ENCODE measurements at places on chromosomes 4 and X.

- no peak for DNase-seq
These were observed 157.6 kb downstream of the PDGFRA start for GRCh38 chr4:54386693-54387092.

- no peak for DNase-seq
These were observed 38.6 kb downstream of the ADGRA3 start for GRCh38 chr4:22477136-22477812.

DNA sequence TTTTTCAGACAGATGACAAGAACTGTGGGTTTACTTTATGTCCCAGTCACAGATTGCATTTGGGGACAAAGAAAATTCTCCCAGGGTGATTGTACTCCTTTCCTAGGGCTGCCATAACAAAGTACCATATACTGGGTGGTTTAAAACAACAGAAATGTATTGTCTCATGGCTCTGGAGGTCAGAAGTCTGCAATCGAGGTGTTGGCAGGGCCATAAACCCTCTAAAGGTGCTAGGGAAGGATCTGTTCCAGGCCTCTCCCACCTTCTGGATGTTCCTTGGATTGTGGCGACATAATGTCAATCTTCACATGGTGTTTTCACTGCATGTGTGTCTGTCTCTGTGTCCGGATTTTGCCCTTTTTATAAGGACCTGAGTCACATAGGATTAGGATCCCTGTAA lies 12.3 kb downstream of the GEMIN8 start:
- DNase-seq: no peak

DNA sequence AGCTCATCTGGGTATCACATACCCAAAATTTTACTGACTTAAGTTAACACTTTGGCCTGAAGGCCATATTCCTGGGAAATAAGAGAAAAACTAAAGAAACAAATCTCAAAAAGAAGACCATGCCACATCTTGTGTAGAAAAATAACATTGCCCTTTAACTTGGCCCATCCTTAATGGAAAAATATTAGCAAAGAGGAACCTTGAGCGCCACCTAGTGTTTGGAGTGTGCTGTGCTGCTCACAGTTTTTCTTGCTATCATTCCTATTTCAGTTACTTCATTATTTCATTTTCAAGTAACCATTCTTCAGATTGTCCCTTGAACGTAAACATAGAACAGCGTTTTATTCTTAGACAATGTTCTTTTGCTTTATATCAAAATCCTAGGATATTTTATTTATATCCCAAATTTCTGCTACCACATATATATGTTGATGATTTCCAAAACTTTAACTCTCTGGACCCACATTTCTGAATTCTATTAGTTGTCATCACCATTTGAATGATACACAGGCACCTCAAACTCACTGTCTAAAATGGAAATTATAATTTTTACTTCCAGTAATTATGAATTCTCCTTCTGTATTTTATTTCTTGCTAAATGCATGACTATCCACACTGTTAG lies 999.0 kb upstream of the ADGRL3 start:
- DNase-seq: no peak

DNA sequence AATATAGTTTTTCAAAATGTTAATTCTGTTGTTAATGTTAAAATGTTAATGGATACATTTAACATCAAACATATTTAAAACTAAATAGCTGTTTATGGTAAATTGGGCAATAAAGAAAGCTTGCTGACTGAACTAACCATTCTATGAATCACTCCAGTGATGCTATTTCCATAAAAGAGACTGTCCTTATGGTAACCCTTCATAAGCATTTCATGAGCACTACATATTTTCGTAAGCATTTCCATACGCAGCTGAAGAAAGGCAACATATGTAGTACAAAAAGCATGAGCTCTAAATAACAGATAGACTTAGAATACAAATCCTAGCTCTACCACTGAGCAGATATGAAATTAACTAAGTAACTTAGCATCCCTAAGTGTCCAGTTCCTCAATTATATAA lies 188.9 kb downstream of the COL25A1 start:
- no peak for DNase-seq

DNA sequence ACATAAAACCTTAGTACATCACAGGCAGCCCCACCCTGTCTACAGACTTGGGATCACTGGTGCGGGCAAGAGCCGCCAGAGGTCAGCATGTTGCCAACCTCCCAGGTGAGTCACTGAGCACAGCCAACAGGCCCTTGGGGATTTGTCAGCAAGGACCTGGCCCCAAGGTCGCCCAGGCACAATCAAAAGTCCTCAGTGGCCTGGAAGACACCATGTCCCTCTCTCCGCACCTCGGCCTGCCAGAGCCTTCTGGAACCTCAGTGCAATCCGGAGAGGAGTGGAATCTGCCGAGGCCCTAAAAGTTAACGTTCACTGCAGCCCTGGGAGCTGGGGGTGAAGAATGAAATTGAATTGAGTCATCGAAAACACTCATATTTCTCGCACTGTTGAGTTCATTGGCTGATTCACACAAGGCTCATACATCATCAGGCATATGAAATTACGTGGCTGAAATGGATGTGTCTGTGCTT lies 74.3 kb downstream of the WFS1 start:
- no peak for DNase-seq

DNA sequence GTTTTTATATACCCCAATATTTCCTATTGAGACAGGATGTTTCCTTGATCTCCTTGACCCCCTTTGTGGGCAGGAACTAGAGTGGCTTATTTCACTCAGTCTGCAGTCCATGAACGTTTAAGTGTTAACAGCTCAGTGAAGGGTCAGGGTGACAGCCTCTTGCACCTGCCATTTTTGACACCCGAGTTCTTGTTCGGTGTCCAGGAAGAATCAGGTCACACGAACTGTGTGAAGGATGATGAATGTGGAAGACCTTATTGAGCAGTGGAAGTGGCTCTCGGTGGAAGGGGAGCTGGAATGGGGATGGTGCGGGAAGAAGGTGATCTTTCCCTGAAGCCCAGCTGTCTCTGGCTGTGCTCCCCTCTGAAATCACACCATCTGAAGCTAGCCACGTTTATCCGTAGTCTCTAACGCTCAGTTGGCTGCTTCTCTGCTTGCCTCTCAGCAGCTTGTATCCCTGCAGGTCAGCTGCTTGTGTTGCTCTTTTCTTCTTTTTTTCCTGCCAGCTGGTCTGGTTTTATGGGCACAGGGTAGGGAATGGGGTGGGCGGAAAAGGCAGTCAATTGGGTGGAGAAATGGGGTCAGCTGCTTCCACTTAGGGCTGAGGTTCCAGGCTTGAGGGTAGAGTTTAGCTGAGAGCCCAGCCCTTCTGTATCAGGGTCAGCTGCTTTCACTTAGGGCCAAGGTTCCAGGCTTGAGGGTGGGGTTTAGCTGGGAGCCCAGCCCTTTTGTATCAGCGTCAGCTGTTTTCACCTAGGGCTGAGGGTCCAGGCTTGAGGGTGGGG lies 29.0 kb upstream of the CCNG2 start:
- DNase-seq: no peak

DNA sequence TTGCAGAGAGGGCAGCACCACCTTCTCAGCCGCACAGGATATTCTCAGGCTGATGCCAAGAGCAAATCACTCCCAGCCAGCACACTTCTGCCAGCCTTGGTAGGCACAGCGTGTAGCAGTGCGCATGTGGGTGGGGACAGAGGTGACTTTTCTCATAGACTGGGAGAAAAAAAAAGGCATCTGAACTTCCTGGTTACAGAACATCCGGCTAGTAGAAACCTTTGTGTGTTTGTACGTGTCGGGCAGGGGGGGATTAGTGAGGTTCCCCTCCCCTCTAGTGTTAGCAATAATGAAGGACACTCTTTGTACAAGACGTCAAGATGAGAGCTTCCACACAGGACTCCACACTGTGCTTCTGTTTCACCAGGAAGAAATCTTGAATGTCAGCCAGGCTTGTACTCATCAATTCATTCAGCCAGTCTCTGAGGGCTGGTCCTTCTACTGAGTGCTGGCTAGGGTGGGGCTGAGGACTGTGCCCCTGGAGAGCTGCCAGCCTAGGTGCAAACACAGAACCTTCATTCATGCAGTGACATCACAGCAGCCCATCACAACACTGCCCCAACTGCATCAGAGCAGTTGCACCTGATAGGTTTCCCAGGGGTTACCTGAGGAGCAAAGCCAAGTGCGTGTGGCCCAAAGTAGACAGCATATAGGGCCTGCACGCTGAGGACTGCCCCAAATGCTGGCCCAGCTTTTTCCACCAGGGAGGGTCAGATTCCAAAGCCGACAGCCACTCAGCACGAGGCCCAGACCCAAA lies 34.7 kb downstream of the SLC25A5 start:
- no peak for DNase-seq

DNA sequence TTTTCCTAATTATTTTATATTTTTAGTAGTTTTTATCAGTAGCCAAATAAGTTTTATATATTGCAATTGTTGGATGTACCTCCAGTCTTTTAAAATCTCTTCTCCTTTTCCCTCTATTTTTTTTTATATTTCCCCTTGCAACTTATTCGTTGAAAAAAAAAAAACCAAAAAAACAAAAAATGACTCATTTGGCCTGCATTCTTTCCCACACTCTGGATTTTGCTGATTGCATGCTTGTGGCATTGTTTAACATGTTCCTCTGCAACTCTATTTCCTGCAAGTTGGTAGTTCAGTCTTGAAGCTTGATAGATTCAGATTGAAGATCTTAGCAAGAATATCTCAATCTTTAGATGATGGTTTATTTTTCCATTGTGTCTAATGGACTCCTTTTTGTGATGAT lies 260.6 kb upstream of the BOD1L1 start:
- DNase-seq: no peak

DNA sequence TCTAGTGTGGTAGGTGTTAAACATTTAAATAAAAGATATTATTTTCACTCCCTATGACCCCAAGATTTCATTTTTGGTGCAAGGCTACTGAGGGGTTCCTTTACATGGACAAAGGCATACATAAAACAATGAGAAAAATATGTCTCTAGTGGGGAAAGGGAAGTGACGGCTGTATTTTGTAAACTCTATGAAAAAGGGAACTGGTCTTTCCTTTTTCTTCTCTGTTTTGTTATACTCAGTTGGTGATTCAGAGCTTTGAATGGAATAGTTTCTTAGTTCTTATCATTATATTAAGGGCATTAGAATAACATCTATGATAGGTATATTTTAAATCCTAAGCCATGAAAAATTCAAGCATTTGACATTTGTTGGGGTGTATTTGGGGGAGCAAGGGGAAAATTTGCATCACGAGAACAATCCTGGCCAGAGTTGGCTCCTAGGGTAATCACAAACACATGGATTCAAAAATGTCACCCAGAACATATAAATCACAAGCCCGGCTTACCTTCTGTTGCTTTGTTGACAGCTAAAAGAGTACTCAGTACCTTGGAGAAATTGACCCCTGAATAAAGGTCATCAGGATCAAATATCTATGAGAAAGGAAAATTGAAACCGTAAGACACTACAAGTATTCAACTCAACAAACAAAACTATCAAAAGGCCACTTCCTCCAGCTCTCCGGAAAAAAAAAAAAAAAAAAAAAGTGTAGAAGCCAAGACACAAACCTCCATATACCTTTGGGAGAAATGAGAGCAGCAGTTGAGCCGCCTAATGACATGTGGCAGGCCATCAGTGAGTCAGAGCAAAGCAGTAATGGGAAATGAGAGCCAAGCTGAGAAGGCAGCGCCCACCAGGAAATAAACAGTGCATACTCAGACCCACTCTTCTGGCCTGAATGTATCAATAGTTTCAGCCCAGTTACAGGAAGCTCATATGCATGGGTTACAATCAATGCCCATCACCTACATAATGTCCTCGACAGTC lies 33.4 kb downstream of the ARHGEF6 start:
- DNase-seq: no peak

GRCh38 chrX:103878466-103879122 lies 46.5 kb upstream of the RAB9B start:
- no peak for DNase-seq

DNA sequence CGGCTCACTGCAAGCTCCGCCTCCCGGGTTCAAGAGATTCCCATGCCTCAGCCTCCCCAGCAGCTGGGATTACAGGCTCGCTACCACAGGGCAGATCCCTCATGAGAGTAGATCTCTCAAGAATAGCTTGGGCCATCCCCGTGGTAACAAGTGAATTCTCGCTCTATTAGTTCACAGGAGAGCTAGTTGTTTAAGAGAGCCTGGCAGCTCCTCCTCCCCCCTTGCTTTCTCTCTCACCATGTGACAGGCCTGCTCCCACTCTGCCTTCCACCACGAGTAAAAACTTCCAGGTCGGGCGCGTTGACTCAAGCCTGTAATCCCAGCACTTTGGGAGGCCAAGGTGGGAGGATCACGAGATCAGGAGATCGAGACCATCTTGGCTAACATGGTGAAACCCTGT lies 30.3 kb upstream of the LAP3 start:
- DNase-seq: no peak

- no peak for DNase-seq
These were observed 75.6 kb upstream of the SOX3 start for GRCh38 chrX:140580478-140580877.

DNA sequence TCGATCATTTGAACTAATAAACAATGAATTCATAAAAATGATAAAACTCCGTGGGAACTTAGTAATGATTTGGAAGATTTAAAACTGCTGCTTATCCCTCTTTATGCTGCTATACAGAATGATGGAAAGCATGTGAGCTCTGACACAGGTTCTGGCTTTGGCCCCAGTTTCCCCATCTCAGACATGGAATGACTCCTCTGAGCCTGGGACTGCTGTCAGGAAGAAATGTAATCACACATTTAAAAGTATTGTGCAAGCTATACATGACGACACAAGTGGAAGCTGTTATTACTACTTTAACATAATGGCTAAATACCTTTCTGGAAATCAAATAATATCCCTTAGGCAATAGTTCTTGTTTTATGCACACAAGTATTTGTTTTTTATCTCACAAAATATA lies 161.7 kb downstream of the DCHS2 start:
- no peak for DNase-seq

DNA sequence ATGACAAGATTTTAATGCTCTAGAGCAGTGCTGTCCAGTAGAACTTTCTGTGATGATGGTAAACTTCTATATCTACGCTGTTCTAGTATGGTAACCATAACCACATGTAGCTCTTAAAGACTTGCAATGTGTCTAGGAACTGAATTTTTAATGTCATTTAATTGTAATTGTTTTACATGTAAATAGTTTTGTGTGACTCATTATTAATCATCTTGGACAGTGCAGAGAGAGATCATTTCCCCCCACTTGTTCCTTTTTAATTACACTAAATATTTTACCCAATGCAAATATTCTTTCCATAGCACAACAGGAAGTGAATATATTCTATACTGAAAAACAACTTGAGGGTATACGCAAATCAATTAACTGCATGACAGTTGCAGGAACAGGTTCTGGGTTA lies 5.8 kb downstream of the ATG4A start:
- no peak for DNase-seq

- DNase-seq: no peak
These were observed 74.8 kb upstream of the PASD1 start for GRCh38 chrX:151488677-151489076.

DNA sequence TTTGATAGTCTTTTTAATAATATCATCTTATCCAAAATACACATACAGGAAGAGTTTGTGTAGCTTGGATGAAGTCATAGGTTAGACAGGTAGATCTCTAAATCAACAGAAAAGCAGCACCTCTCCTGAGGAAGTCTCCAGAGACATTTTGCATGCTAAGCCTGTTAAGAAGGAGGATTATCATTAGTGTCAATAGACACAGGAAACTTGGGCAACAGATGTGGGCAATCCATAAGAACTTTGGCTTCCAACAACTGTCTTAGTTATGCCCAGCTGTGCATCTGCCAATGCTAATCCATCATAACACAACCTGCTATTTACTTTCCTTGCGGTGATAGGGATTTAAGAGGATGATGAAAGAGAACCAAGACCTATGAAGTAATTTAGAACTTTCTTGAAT lies 1052.6 kb downstream of the RPA4 start:
- DNase-seq: no peak
